Spinal cord (tissue), 10 donors: ENCODE measurements at places on chromosomes 1 and 21. TPM values are rescaled to one million over a fixed set of nuclear protein-coding genes. Genes with fewer than 3 reads are reported as not detected.

SDHB gene
- 115 TPM for total RNA-seq

CYP4A22 gene
- not detected for total RNA-seq

OR2T12 gene
- total RNA-seq: not detected

C1orf53 gene
- total RNA-seq: 2.4 TPM

TRIM67 gene
- total RNA-seq: 13.8 TPM

NEXN gene
- 1.8 TPM for total RNA-seq

LRRC71 gene
- 4.5 TPM for total RNA-seq

MFAP2 gene
- 168 TPM for total RNA-seq

SYNC gene
- 17.2 TPM for total RNA-seq

BTBD8 gene
- 56.1 TPM for total RNA-seq

SH3D21 gene
- 2.5 TPM for total RNA-seq

EGLN1 gene
- 63.1 TPM for total RNA-seq

AIM2 gene
- 2.8 TPM for total RNA-seq

NBPF4 gene
- total RNA-seq: not detected

CD53 gene
- total RNA-seq: 39.9 TPM

S100A1 gene
- 10.2 TPM for total RNA-seq

ITPKB gene
- 16.8 TPM for total RNA-seq

RBM11 gene
- total RNA-seq: 14.4 TPM

SPSB1 gene
- 6.9 TPM for total RNA-seq

LCE1C gene
- total RNA-seq: not detected

TMCC2 gene
- total RNA-seq: 38.2 TPM

HS2ST1 gene
- 47.5 TPM for total RNA-seq

RHEX gene
- total RNA-seq: 0.59 TPM

DRAXIN gene
- 5.8 TPM for total RNA-seq

URB1 gene
- 15.9 TPM for total RNA-seq

SMCP gene
- not detected for total RNA-seq

THEMIS2 gene
- total RNA-seq: 7.4 TPM

NEGR1 gene
- 88.6 TPM for total RNA-seq

PLPPR4 gene
- 70.7 TPM for total RNA-seq

PDZK1IP1 gene
- 0.30 TPM for total RNA-seq

NTMT2 gene
- 0.50 TPM for total RNA-seq

SLFNL1 gene
- total RNA-seq: 0.59 TPM

FAM72B gene
- 3.1 TPM for total RNA-seq

DYNLT4 gene
- not detected for total RNA-seq

RIIAD1 gene
- 5.2 TPM for total RNA-seq

S1PR1 gene
- total RNA-seq: 31.6 TPM

BCAN gene
- total RNA-seq: 181 TPM

UTP11 gene
- total RNA-seq: 46.6 TPM
